ENCODE measurements at places on chromosomes 16 and 17.
A peak's percentile ranks its signal among the peaks of the same experiment; 100 is the strongest.

GRCh38 chr17:15083225-15083624 lies 181.9 kb downstream of the PMP22 start:
- H3K36me3 ChIP-seq = no peaks in the 10 kb centered on the region
- no peak for DNase-seq
- H3K4me3 ChIP-seq = no peak overlapping the region
- no peaks in the 10 kb centered on the region for H3K27me3 ChIP-seq
- H3K27ac ChIP-seq = no peak overlapping the region

DNA sequence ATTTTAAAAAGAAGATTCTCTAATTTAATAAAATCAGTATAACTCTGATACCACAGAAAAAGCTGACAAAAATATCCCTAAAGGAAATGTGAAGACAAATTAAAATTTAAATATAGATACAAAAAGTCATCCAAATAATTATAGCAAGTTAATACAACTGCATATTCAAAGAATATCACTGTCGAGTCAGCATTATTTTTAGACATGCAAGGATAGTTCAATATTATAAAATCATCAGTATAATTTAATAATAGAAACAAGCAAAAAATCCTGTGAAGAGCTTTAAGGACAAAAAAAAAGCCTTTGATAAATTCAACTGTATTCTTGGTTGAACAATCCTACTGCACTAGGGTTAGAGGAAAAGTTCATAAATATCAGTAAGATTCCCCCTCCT lies 21.0 kb upstream of the CDYL2 start:
- H3K27ac ChIP-seq = no peak overlapping the region
- H3K4me3 ChIP-seq = no peak overlapping the region
- DNase-seq = no peak
- no peaks in the 10 kb centered on the region for H3K4me1 ChIP-seq
- H3K36me3 ChIP-seq = no peaks in the 10 kb centered on the region

GRCh38 chr16:80048250-80048649 lies 447.7 kb upstream of the MAF start:
- no peak overlapping the region for H3K27ac ChIP-seq
- H3K4me1 ChIP-seq = no peaks in the 10 kb centered on the region
- H3K27me3 ChIP-seq = no peaks in the 10 kb centered on the region
- DNase-seq = no peak
- no peaks in the 10 kb centered on the region for H3K36me3 ChIP-seq
- H3K4me3 ChIP-seq = no peak overlapping the region

DNA sequence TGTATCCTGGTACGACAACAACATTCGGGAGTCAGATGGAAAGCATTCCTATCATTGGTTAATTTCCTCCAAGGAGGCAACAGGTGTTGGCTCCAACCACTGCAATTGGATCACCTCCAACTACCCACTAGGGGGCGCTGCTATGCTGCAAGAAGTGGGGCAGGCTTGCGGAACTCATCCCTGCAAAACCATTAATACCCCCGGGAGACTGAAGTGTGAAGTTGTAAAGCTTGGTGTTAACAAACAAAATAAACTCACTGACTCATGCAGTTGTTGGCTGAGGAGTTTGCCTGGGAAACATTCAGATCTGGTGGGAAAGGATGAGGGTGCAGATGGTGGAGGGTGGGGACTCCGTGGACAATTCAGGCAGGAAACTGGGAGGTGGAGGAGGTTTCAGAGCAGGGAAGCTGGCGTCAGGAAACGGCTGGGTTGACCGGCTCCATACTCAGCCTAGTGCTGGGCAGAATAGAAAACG lies 84.9 kb downstream of the HS3ST2 start:
- no peak overlapping the region for H3K4me3 ChIP-seq
- H3K27me3 ChIP-seq = no peaks in the 10 kb centered on the region
- peak; percentile 78 for DNase-seq
- H3K4me1 ChIP-seq = no peaks in the 10 kb centered on the region

GRCh38 chr16:67546091-67546501 lies 16.2 kb upstream of the CTCF start:
- H3K27me3 ChIP-seq = no peaks in the 10 kb centered on the region
- peak; percentile 53 for DNase-seq
- H3K4me3 ChIP-seq = no peak overlapping the region
- H3K4me1 ChIP-seq = peaks cover 37% of the 10 kb centered on the region

DNA sequence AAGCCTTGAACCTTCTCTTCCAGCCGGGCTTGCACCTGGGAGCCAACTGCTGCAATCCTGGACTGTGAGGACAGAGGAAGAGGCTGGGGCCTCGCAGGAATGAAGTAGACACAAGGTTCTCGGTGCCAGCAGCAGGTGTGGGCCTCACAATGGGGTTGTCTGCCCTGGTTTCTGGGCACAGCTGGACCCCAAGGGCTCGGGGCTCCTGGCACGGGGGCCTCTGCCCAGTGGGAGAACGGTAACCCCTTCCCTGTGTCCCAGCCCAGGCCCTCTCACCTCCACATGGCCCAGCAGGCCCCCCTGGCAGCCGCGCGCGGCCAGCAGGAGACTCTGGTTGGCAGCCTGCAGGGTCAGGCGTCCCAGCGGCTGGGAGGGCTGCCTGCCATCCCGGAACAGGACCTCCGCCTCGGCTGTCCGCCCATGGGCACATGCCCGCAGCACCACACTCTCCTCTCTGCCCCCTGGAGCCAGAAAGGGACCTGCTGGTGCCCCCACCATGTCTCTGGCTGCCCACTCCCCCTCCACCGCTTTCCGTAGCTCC lies 46.9 kb downstream of the RMI2 start:
- no peaks in the 10 kb centered on the region for H3K4me1 ChIP-seq
- H3K27me3 ChIP-seq = no peaks in the 10 kb centered on the region
- no peaks in the 10 kb centered on the region for H3K36me3 ChIP-seq
- no peak overlapping the region for H3K27ac ChIP-seq

- peaks cover 43% of the 10 kb centered on the region for H3K4me1 ChIP-seq
- DNase-seq = peak; percentile 86
- H3K4me3 ChIP-seq = peak overlapping the region; percentile 60
- H3K27me3 ChIP-seq = no peaks in the 10 kb centered on the region
- peaks cover 21% of the 10 kb centered on the region for H3K36me3 ChIP-seq
Observed at GRCh38 chr16:29806641-29807425, 504 bp downstream of the MAZ start.

Measured in upper lobe of right lung (tissue), 1 donor.